ENCODE measurements at places on chromosomes 7 and 10. TPM values are rescaled to one million over a fixed set of nuclear protein-coding genes. Genes with fewer than 3 reads are reported as not detected.
A peak's percentile ranks its signal among the peaks of the same experiment; 100 is the strongest.

GRCh38 chr7:44180631-44181030, 8.6 kb downstream of the GCK start:
- peak; percentile 22 for DNase-seq

The ASB10 gene
- not detected for total RNA-seq

The OR6V1 gene
- not detected for total RNA-seq

The SCART1 gene
- total RNA-seq = 0.53 TPM

GRCh38 chr7:31642681-31643115, 44.3 kb upstream of the PPP1R17 start:
- DNase-seq = no peak

DNA sequence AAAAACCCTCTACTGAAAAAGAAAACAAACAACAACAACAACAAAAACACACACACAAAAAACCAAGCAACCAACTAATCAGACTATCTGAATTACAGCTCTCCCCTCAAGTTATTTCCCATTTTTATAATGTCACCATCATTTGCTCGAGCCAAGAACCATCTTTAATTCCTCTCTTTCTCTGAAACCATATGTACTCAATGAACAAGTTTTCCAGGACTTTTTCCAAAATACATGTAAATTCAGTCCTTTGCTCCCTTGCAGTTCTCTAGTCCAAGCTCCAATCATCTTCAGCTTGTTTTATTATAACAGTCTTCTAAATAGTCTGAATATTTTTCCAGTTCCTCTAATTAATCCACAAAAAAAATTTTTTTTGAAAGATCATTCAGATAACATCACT, 506.0 kb downstream of the NXPH1 start:
- no peak for DNase-seq

DNA sequence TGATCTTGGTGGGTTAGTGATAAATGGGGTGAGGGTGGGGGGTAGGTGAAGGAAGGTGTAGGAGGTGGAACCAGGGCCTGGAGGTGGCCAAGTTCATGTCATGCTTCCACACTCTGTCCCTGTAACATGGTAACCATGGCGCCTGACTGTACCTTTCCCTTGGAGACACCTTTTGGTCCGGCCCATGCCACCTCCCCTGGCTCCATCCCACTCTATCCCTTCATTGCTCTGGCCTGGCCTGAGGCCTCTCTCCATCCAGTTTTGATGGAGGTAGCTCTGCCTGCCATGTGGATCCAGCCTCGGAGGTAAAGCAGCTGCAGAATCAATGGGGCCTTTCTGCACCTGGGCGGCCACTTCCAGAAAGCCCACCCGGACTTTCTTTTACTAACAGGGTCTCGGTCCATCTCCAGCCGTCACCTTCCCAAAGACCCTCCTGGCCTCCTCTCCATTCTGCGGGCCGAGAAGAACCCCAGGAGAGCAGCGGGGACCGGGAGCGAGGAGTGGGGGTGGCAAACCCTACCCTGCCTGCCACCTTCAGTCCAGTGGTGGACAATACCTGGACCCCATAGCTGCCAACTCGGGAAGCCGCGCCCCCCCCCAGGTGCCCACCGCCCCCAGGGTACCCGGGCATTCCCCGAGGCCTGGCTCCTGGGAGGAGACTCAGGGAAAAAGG, 504 bp upstream of the TRRAP start:
- DNase-seq = no peak

The SLC16A9 gene
- 0.73 TPM for total RNA-seq

The NPTX2 gene
- 0.38 TPM for total RNA-seq

GRCh38 chr10:118459642-118460193, 117.6 kb upstream of the FAM204A start:
- peak; percentile 62 for DNase-seq

All from left lobe of liver (tissue), 2 donors.